CD4-positive, alpha-beta T cell (primary cell): ENCODE measurements at places on chromosomes 6 and 20. TPM values are rescaled to one million over a fixed set of nuclear protein-coding genes. Genes with fewer than 3 reads are reported as not detected.

The UBE2C gene
- total RNA-seq: 0.64 TPM

DNA sequence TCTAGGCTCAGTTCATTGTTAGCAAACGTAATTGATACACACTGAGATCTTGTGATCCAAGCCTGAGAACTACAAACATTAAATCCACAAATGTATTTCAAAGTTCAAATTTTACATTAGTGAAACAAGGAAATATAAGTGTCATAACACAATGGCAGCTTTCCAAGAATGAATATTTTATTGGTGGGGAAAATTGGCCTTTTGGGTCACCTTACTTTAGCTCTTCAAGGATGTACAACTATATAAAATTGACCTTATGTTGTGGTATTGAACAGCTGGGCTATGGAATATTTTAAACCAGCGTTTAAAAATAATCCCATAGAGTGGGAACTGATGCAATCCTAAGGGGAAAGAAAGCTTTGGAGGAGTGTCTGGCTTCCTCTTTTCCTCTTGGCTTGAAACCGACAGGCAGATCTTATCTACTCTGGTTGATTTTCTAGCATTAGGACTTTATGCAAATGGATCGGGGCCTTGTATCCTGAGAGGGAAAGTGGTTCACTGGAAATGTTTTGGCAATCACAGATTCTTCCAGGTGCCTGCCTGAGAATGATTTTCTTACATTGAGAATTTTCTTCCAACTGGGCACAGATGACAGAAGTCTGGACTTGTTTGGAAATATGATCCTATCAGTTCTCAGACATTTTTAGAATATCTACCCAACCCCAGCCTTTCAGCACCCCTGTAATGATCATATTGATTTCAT is 184.8 kb upstream of the ECI2 start:
- no peak for DNase-seq

The TRERF1 gene
- total RNA-seq: 31.7 TPM

DNA sequence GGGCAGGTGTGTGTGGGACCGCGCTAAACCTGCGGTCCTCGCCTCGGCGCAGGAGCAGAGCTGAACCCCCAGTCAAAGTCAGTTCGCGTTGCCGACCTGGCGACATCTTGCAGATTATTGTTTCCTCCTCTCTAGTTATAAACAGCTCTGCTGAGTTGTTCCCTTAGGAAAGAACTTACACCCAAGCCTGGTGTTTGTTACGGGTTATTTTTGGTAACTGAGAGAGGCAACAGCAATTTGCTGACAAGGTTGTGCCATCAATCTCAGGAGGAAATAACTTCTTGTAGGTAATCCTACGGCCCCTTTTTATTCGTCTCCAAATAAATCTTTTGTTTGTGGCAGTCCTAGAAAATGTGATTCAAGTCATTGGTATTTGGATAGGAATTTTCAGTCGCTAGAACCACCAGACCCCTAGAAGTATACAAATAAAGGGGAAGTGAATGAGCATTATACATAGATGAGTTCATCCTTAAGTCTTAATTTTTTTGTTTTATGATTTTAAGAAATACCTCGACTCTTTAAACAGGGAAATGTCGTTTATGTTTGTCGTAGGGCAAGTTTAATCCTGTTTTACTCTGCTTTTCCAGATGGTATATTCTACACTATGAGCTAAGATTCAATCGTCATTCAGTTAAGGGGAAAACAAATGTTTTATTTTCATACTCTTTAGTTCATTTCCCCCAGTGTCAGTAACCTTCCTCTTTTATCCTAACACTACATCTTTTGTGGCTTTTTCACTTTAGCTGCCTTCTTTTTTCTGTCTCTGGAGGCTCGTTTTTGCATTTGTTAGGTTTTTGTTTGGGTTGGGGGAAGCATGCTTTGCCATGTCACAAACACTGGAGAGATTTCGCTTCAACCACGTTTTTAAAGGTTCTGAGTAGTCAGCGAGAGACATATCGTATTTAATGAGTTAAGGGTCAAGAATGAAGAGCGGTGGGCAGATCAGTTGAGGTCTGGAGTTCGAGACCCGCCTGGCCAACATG is 1.2 kb downstream of the PM20D2 start:
- peak; percentile 14 for DNase-seq
